ENCODE measurements at places on chromosomes 1 and 21. TPM values are rescaled to one million over a fixed set of nuclear protein-coding genes. Genes with fewer than 3 reads are reported as not detected.

Gene SELENBP1
- total RNA-seq = 17.9 TPM

Gene ILDR2
- 0.69 TPM for total RNA-seq

Gene PDE9A
- not detected for total RNA-seq

Gene SLC25A44
- total RNA-seq = 15.6 TPM

Gene CYB561D1
- total RNA-seq = 10.1 TPM

DNA sequence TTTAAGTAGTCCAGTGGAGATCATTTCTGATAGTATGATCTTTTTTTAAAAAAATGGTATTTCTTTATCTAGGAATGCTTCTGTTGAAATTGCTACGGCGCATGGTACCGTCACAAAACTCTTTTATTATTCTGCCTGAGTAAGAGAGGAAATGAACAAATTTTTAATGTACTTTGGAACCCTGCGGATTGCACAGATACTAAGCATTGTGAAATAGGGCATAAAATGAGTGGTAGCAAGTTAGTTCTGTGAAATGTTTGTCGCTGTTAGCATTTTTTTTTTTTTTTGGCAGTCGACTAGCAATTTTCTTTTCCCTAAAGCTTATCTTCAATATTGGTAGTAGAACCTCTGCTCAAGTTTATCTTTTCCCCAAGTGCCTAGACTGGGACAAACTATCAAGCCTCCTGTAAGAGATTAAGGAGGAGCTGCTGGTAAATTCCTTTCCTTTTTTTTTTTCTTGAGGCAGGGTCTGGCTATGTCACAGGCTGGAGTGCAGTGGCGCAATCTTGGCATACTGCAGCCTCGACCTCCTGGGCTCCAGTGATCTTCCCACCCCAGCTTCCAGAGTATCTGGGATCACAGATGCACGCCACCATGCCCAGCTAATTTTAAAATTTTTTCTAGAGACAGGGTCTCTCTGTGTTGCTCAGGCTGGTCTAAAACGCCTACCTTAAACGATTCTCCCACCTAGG lies 2.2 kb downstream of the ITSN1 start:
- peak; percentile 43 for DNase-seq

GRCh38 chr1:194419721-194420120 lies 1233.3 kb upstream of the B3GALT2 start:
- DNase-seq = no peak

DNA sequence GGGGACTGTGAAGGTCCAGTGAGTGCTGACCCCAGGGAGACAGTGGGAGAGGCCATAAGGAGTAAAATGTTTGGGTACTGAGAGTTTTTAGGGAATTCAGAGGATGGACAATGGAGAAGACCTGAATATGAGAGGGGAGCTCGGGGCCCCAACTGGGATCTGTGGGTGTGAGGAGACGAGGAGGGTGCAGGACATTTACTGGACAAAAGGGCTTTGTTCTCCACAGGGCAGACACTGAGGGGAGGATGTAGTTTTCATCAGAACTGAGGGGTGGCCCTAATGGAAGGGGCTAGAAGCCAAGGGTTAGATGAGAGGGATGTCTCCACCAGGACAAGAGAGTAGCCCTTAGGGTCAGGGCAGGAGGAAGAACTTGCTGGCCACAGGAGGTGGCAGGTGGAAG lies 30.0 kb downstream of the TMCC2 start:
- no peak for DNase-seq

GRCh38 chr1:184456189-184456588 lies 69.4 kb downstream of the C1orf21 start:
- no peak for DNase-seq

GRCh38 chr1:153626477-153626903 lies 815 bp downstream of the S100A13 start:
- DNase-seq = no peak

DNA sequence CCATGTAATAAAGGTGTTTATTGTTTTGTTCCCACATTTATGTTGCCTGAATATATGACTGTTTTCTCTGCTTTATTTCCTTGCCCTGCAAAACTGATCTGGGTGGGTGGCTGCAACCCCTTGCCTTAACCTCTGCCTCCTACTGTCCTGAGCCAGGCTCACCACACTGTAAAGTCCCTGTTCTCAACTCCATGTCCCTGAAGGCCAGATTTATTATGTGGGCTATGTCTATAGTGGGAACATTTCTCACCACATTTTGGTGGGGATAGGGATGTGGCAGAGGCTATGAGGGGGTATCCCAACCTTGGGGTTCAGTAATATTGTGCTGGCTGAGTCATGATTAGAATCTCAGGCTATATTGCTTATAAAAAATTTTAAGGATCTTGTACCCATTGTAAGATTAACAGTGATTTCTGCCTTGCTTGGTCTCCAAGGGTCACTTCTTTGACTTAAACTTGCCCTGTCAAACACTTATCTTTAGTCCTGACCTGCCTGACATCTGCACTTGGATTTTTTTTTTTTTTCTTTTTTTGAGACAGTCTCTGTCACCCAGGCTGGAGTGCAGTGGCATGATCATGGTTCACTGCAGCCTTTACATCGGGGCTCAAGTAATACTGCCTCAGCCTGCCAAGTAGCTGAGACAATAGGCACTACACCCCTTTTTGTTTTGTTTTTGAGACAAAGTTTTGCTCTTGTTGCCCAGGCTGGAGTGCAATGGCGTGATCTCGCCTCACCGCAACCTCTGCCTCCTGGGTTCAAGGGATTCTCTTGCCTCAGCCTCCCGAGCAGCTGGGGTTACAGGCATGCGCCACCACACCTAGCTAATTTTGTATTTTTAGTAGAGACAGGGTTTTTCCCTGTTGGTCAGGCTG lies 3.6 kb downstream of the RPS8 start:
- DNase-seq = no peak

DNA sequence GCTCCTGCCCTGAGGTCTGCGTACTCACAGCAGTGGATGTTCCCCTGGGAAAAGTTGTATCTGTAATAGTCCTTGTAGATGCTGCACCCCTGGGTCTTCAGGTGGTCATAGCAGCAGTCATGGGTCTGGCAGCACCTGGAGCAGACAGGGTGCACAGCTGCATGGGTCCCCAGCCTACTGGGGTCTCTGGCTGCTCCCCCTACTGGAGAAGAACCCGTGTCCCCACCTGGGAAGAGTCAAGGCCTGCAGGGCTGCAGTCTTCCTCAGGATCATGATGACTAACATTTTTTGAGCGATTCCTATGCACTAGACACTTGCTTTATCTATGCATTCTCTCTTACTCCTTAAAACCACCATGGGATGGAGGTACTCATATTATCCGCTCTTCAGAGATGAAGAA lies 3.9 kb downstream of the PLA2G2D start:
- DNase-seq = no peak

- DNase-seq = no peak
These were observed 211.1 kb downstream of the SMYD3 start for GRCh38 chr1:246295968-246296367.

- no peak for DNase-seq
These were observed 63.7 kb upstream of the AJAP1 start for GRCh38 chr1:4590756-4591155.

Data from LHCN-M2 (cell line).